ENCODE measurements at places on chromosomes 7 and 10.

DNA sequence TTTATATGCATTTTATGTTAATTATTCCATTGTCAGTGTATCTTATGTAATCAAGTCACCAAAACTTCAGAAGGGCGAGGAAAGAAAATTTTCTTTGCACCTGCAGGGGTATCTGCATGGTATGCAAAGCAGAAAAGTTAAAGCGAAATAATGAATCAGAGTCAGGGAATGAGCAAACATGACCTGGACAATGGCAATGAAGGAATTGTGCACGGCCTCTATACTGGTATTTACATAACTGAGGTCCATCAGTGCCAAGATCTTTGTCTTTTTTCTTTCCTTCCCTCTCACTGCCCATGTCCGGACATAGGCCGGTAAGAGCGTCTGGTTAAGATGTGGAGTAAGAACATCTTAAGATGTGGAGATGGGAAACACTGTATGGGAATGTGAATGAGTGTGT, 14.4 kb upstream of the AKR1C3 start:
- no peak for DNase-seq

DNA sequence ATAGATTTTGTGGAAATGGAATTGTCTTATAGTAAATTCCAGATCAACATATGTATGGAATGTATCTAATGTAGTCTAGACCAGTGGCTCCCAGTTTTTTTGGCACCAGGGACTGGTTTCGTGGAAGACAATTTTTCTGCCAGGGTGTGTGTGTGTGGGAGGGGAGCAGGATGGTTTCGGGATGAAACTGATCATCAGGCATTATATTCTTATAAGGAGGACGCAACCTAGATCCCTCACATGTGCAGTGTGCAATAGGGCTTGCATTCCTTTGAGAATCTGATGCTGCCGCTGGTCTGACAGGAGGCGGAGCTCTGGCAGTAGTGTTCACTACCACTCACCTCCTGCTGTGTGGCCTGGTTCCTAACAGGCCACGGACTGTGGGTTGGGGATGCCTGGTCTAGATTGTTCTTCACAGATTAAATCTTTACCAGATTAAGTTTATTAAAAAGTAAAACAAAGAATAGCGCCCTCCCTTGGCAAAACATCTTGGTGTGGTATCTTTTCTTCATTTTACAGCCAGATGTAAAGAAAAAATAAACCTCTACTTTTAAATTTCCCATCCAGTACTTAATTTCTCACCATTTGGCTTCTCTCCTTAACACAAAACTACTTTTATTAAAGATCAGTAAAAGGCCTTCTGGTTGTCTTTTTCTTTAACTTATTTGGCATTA, 48.4 kb downstream of the SEPTIN7 start:
- no peak for DNase-seq

GRCh38 chr7:106597751-106598546, 63.0 kb downstream of the CCDC71L start:
- DNase-seq: peak; percentile 75

- DNase-seq: peak; percentile 19
Observed at GRCh38 chr7:152335900-152336571, 99.8 kb downstream of the KMT2C start.

GRCh38 chr10:92644921-92645320, 44.8 kb upstream of the HHEX start:
- no peak for DNase-seq

- peak; percentile 40 for DNase-seq
Observed at GRCh38 chr10:24908793-24909423, 43.5 kb downstream of the PRTFDC1 start.

GRCh38 chr10:62794306-62794705, 10.2 kb upstream of the ADO start:
- DNase-seq: no peak

DNA sequence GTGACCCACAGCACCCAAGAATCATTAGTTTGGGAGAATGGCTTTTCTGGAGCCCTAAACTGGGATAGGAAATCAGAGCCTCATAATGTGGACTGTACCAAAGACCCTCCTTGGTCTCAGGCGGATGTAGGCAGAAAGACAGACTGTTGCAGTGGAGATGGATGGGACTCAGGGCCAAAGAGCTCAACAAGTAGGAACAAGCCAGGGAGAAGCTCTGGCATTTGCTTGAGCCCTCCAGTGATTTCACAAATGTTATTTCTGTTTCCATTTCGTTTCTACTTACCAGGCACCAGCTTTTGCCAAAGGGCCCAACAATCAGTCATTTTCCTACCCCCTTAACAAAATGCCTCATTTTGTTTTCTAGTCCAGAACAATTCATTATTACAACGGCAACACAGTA, 762.7 kb downstream of the KCNMA1 start:
- DNase-seq: no peak

DNA sequence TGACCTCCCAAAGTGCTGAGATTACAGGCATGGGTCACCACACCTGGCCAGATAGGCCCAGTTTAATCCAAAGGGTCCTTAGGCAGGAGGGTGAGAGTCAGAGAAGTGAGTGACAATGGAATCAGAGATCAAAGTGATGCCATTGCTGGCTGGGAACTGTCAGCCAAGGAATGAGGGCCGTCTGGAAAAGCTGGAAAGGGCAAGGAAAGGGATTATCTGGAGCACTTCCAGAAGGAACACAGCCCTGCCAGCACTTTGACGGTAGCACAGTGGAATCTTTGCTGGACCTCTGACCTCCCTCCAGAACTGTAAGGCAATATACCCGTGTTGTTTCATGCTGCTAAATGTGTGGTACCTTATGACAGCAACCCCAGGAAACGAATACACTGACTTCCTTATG, 11.3 kb upstream of the TAS2R40 start:
- no peak for DNase-seq

DNA sequence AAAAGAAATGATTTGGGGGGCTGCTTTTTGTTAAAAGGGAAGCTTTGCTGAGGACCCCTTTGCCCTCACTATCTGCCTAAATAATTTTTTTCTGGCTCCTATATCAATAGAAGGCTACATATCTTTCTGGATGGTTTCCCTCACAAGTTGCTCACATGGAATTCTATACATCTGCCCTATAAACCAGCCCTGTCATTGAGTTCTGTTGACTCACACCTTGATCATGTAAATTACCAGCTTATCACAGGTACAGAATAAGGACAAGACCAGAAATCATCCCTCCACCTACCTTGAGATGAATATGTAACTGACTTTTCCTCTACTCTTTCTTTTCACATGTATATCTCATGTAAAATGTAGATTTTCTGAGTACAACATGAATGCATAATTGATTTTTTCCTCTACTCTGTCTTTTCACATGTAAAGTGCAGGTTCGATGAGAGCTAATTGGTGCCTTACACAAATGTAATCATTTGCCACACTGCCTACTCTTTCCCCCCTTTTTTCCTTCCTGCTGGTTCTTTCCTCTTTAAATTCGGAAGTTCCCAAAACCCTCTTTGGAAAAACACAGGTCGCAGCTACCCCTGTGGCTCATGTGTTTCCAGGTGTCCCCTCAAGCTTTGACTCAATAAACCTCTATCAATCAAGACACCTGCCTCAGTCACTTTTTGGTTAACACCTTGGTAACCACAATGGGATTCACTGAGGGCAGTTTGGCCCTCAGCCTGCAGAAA, 12.5 kb downstream of the CYP3A43 start:
- DNase-seq: no peak

- DNase-seq: no peak
Observed at GRCh38 chr7:77406421-77406820, 9.7 kb downstream of the GSAP start.

- DNase-seq: no peak
Observed at GRCh38 chr7:19375976-19376375, 230.8 kb upstream of the FERD3L start.

- no peak for DNase-seq
Observed at GRCh38 chr7:153604-154003, 38.8 kb upstream of the FAM20C start.

GRCh38 chr10:7519351-7519750, 108.5 kb upstream of the SFMBT2 start:
- DNase-seq: peak; percentile 2

DNA sequence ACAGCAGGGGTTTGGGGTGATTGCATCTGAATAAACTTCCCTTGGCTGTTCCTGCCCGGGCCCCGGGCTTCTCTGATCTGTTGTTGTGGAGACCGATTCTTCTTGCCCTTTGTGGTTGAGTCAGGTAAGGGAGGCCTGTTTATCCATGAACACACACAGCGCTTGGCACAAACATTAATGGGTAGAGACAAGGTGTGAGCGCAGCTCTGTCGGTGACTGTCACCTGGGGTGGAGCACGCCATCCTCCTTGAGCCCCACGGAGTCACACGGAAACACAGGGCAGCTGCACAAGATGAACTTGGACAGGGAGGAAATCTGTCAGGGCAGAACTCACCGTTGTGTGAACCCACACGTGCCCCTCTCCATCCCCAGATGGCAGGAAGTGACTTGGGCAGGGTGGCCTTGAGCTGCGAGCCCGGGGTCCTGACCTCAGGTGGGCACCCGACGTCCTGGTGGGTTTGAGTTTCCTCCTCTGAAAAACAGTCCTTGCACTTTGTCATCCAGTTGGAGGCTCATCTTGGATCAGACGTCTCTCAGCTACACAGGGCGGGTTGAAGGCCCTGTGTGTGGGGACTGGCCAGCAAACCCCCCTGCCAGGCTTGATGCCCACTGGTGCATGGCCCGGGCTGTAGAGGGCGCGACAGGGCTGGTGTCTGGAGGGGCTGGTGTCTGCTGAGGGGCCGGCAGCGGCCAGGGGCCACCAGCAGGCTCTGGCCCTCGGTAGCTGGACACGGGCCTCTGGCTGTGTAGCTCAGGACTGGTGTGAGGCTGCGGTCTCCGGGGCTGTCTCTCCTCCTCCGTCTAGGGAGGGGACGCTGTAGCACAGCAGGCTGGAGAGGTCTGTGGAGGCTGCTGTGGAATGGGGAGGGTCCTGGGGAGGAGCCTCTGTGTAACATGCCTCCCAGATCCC, 24.2 kb upstream of the SHH start:
- no peak for DNase-seq

GRCh38 chr10:102113956-102114857, 6.0 kb downstream of the LDB1 start:
- DNase-seq: no peak

DNA sequence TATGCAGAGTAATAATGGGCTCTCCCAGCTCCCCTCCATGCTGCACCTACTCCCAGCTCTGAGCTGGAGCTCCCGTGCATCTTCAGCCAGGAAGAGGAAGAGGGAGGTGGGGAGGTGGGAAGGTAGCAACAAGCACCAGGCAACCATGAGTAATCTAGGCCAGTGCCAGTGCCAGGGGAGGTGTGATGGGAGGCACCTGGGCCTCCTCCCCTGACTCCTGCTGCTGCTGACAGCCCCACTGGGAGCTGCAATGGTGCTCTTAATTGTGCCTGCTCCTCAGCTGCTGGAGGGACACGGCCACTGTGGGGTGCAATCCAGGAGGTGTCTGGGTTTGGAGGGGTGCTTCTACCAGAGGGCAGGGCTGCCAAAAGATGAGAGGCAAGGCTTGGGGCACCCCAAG, 243.0 kb downstream of the PLXNA4 start:
- DNase-seq: no peak

DNA sequence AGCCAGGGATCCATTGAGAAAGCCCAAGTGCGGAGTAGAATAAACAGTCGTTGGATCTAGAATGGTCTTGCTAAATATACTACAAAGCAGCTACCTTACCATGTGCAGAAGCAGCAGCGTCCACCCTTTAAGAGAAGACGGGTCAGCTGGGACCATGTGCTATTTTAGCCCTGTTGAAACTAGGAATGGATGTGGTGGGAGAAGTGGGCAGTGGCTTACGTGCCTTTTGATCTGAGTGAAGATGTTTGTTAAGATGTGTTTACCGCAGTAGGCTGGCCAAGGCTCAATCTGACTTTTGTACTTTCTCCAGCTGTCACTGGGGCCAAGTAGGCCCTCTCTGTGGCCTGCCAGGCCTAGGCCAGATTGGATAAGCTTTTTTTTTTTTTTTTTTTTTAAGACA, 9.2 kb downstream of the HABP2 start:
- no peak for DNase-seq

- DNase-seq: no peak
Observed at GRCh38 chr10:13936826-13937225, 350.1 kb downstream of the PRPF18 start.

- DNase-seq: no peak
Observed at GRCh38 chr7:55129541-55130394, 111.0 kb downstream of the EGFR start.

DNA sequence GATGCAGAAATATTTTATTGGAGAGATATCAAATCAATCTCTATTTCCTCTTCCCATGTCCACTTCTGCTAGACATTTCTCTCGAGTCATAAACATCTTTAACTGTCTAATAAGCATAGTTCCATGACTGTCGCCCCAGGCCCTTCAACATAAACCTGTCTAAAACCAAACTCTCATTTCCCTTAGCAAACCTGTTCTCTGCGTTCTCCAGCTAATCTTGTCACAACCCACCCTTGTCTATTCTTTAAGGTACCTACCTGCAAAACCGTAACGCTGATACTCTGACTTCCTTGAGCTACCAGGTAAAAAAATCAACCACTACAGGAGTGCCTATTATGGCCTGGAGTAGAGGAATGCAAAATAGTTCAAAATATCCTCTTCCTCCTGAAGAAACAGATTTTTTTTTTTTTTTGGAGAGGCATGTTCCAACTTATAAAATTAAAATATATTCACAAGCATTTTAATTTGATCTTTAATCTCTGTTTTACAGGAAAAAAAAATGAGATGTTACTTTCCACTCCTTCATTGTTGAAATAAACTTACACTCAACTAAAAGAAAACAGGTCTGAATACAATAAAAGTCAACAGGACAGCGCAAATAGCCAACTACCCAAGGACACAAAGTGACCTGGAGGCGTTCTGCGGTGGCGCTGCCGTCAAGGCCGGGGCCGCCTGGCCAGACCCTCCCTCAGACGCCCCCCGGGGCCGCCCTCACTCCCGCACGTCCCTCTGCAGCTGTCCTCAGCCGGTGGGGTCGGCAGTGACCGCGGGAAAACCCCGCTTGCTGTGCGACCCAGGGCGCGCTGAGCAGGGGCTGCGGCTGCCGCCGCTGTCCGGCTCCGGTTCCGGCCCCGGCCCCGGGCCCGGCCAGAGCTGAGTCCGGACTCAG, 765 bp downstream of the SLC25A40 start:
- DNase-seq: peak; percentile 27

DNA sequence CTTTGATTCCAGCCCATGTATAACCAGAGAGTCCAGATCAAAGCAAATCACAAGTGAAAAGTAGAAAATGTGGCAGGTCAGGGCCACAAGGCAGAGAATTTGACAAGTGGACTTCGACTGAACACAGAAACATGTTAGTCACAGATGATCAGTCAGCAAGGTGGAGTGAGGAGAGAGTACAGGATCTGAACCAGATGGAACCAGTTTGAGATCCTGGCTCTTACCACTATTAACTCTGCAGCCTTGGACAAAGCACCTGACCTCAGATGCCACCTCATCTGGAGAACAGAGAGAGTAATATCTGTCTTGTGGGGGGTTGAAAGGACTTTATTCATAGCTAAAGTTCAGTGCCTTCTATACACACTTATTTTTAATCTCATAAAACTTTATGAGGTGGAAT, 4.4 kb downstream of the MRLN start:
- DNase-seq: no peak
